ENCODE measurements at places on chromosomes 2 and 18.

GRCh38 chr18:57205641-57206040 is 58.8 kb downstream of the BOD1L2 start:
- DNase-seq = no peak

DNA sequence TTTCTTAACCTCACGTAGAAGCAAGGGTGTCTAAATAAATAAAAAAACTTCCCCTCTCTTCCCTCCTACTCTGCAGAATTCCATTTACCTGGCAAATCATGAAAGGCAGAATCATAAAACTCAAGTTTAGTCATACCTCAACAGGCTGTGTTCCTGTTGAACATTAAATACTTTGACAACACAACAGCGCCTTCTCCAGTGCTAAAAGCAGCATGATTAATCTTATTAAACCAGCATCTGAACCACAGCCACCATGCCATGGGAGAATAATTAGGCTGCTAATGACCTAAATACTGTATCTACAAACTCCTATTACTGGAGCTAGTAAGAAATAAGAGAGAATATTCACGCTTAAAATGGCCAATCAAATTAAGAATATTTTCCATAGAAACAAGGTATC is 68.1 kb downstream of the CDH2 start:
- DNase-seq = no peak

GRCh38 chr18:52288403-52289004 is 51.5 kb upstream of the DCC start:
- DNase-seq = no peak

- no peak for DNase-seq
Measured at GRCh38 chr2:222796413-222797103, 64.3 kb upstream of the ACSL3 start.

DNA sequence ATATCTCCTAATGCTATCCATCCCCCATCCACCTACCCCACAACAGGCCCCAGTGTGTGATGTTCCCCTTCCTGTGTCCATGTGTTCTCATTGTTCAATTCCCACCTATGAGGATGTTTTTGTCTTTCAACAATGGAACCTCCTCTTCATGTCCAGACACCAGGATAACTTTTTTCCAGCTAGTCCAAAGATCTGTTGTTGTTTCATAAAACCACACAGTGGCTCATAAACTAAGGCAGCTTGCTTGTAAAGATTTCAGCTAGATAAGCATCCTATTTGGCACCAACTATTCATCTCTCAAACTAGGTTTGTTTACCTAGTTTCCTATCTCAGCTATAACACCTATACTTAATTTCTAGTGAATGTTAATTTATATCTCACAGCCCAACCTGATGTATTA is 937.7 kb downstream of the TRIB2 start:
- no peak for DNase-seq

DNA sequence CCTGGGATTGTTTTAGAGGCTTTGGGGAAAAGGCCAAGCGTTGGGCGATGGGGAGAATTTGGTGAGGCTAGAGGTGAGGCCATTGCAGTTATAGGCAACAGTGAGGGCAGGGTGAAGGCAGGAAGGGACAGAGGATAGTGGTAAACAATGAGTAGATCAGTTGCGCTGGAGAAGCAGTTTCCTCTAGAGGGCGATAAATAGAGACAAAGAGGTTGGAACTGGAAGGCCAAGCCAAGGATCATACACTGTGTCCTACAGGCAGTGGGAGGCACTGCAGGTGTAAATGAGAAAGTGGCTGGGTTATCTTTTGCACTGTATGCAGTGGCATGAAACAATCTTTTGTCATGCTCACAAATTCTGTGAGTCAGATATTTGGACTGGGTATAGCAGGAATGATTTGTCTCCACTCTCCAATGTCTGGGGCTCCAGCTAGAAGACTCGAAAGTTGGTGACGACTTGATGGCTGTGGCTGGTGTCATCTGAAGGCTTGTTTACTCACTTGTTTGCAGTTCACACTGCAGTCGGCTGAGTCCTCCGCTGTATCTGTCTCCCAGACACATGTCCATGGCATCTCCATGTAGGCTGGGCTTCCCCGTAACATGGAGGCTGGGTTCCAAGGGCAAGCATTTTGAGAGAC is 82.1 kb downstream of the TNP1 start:
- DNase-seq = no peak

GRCh38 chr2:6671913-6672312 is 193.8 kb downstream of the CMPK2 start:
- no peak for DNase-seq

GRCh38 chr2:94996305-94997100 is 29.0 kb upstream of the MAL start:
- no peak for DNase-seq

DNA sequence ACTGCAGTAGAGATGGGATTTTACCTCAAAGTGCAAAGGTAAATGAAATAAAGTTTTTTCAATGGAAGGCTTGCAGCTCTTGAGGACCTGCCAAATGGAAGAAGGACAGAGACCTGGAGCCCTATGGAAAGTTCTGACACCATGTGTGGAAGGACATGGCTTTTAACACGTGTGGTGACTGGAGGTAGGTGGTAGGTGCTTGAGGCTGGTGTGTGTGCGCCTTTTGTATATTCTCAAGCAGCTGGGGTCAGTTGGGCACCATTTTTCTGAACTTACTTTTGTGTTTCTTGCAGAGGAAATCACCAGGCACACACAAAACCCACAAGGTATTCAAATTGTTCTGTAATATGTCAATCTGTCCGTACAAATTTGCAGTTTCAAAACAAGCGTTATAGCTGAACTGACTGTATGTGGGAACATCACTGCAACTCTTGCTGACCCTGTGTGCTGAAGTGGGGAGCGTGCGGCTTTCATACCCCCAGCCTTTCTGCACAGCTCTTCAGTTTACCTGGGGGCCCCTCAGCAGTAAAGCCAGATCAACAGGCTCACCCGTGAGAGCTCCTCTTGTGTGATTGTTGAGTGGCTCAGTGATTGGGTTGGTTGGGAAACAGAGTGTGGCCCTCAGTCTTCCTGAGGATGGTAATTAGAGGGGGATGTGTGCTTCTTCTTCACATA is 363 bp downstream of the GREB1 start:
- no peak for DNase-seq

DNA sequence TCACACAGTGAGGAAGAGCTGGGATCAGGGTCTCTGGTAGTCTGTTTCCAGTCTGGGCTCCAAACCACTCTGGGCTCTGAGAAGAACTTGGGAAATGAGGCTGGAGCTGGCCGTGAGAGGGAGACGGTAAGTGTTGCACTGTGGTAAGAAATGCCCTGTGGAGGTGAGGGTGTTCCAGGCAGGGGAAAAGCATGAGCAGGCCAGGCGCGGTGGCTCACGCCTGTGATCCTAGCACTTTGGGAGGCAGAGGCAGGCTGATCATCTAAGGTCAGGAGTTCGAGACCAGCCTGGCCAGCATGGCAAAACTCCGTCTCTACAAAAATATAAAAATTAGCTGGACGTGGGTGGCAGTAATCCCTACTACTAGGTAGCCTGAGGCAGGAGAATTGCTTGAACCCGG is 14.3 kb upstream of the DES start:
- no peak for DNase-seq

- DNase-seq = no peak
Measured at GRCh38 chr2:11156396-11157075, 1.3 kb downstream of the SLC66A3 start.

DNA sequence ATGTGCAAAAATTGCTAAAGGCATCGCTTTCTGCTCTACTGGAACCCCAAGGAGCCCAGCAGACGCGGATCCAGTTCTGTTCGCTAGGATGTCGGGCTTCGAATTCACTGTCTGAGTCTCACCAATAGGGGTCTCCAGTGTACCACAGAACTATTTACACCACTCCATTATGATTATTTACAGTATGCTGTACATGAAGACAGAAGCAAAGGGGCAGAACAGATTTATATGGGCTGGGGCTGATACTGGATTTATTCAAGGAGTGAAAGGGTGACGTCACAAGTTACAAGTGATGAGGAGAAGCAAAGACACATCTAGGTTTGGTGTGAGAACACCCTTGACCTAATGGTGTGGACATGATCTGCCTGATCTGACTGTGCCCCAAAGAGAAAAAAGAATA is 185.3 kb upstream of the ATP5MC3 start:
- DNase-seq = no peak

DNA sequence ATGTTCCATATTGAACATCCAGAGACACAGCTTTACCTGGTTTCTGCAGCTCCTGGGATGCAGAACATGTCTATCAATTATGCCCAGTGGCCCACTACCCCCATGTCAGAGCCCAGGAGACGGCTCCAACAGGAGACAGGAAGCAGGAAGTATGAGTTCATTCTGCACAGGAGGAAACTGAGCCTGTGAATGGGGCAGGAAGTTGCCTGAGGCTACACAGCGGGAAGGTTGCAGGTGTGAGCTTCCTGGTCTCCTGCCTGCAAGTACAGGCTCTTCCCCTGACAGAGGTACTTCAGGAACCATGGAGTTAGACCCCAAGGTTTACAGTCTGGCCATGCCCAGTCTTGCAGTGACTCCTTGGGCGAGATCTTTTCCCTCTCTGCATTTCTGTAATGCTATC is 2.8 kb upstream of the BOK start:
- DNase-seq = no peak

GRCh38 chr2:207161247-207162123 is 4.3 kb downstream of the KLF7 start:
- no peak for DNase-seq

DNA sequence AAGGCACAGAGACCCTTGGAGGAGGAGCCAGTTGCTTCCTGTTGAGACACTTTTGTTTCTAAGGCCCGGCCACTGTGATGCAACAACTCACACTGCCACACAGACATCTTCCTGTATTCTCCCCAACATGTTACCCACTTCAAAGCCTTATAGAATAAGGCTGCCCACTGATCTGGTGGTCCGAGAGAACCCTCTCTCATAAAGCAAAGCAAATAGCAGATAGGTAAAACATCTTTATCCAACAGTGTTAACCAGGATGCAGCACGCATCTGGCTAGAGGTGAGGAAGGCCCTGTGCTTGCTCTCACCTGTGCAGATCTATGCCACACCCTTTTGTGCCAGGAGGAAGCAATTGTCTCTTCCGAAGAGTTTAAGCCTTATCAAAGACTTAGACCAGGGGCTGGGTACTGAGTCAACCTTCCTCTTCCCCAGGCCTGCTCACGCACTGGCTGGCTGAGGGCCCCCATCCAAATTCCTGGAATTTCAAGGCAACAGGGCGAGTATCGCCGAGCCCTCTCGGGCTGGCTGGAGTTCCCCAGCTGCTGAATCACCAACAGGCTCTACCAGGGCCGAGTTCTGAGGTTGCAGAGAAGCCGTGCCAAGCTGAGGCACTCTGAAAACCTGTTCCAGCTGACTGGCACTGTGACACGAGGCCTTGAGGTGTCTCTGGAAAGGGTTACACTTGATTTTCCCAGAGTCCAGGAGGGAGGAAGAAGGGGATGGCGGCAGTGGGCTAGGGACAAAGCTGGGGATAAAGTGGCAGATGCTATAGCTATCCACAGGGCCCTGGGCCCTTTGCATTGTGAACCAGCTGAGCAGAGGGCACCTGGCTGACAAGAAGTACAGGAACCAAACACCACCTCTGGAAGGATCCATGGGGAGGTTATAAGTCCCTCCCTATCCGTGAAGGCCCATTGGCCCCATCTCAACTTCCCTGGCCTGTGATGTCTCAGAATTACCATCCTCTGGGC is 29.3 kb downstream of the TGFA start:
- DNase-seq = peak; percentile 33

GRCh38 chr2:85831735-85832134 is 57.1 kb downstream of the ST3GAL5 start:
- DNase-seq = no peak

- no peak for DNase-seq
Measured at GRCh38 chr2:139790807-139791752, 1010.9 kb upstream of the NXPH2 start.

- DNase-seq = no peak
Measured at GRCh38 chr2:135991861-135992260, 6.4 kb upstream of the DARS1 start.

DNA sequence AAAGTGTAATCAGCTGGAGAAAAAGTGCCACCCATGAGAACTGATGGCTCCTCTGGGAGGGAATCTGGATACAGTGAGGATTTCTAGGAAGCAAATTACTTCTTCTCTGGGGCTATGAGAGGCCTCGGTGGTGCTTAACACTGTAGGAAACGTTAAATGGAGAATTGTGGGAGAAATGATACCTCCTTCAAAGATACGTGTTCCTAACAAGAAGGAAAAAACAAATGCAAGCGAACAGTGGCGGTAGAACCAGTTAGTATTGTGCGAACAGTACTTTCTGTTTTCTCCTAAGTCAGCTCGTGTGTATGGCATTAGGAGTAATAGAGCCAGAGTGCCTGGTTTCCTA is 587 bp upstream of the MTIF2 start:
- DNase-seq = peak; percentile 1

GRCh38 chr2:26627350-26628105 is 13.6 kb downstream of the CIB4 start:
- no peak for DNase-seq

- no peak for DNase-seq
Measured at GRCh38 chr2:235366807-235367206, 127.0 kb upstream of the AGAP1 start.
